Panc1 (cell line): ENCODE measurements at places on chromosomes 1 and 21. TPM values are rescaled to one million over a fixed set of nuclear protein-coding genes. Genes with fewer than 3 reads are reported as not detected.

GRCh38 chr1:204445860-204446412 is 34.3 kb upstream of the PPP1R15B start:
- no peaks in the 10 kb centered on the region for H3K36me3 ChIP-seq
- no peaks in the 10 kb centered on the region for H3K27me3 ChIP-seq
- H3K4me1 ChIP-seq = peaks cover 3% of the 10 kb centered on the region; the same call in 1 of the 2 replicates
- no peak for DNase-seq
- H3K4me3 ChIP-seq = no peak overlapping the region

DNA sequence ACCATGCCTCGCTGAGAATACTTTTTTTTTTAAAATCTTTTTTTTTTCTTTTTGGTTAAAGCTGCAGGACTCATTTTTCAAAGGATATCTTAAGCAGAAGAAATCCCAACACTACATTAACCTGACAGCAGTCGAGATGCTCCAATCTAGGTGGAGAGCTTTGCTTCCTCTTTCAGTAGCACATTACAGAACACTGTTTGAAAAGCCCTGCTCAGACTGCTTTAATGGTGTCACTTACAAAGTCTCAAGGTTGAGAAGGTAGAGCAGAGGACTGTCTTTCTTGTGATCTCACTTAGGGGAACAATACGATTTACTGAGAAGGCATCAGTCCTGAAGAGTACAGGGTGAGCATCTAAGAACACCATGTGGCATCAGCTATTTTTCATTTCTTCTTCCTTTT is 21.0 kb upstream of the CPLANE2 start:
- no peak overlapping the region for H3K4me3 ChIP-seq
- H3K27me3 ChIP-seq = no peaks in the 10 kb centered on the region
- no peak overlapping the region for H3K27ac ChIP-seq
- no peak for DNase-seq
- no peaks in the 10 kb centered on the region for H3K4me1 ChIP-seq

DNA sequence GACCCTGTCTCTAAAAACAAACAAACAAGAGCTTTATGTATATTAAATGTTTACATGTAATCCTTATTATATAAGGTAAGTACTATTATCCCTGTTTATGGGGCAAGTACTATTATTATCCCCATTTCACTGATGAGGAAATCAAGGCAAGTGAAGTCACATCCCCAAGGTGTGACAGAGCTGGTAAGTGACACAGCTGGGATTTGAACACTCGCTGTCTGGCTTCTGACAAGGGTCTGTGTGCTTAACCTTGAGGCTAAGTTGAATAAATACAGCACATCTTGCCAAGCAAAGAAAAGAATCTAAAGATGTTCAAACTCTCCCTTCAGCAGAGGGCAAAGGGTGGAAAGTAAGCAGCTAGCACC is 167.9 kb upstream of the IRF2BP2 start:
- peaks cover 11% of the 10 kb centered on the region for H3K4me1 ChIP-seq
- peak overlapping the region; percentile 37 for H3K27ac ChIP-seq
- H3K4me3 ChIP-seq = no peak overlapping the region
- no peaks in the 10 kb centered on the region for H3K36me3 ChIP-seq

DNA sequence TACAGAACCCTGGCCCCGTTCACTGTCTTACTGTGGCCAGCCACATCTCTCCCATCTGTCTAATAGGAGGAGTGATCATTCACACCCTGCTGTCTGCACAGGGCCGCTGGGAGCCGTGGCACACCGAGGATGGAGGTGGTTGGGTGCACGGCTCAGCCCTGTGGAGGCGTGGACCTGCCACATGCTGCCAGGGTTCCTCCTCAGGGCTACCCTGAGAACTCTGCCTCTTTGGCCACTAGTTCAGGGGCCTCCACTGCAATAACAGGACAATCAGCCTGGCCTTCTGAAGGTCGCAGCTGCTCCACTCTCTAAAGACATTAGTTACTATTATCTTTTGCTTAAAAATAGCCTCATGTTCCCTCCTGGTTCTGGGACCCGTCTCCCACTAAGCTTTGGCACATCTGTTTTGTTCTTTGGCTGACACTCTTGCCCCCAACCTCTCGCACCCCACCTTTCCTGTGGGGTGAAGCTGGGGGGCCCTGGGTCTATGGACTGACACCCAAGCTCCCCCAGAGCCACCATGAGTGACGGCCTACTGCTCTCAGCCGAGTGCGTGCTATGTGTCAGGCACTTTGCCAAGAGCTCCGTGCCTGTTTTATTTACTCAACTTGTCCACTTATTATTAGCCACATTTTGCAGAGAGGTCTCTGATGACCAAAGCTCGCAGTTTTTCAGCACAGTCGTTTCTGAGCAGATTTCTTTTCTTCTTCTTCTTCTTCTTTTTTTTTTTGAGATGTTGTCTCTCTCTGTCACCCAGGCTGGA is 66.3 kb downstream of the ARHGEF10L start:
- H3K27me3 ChIP-seq = no peaks in the 10 kb centered on the region
- no peak overlapping the region for H3K27ac ChIP-seq
- H3K4me1 ChIP-seq = no peaks in the 10 kb centered on the region
- H3K36me3 ChIP-seq = no peaks in the 10 kb centered on the region

GRCh38 chr1:177351361-177352108 is 180.8 kb downstream of the BRINP2 start:
- no peaks in the 10 kb centered on the region for H3K36me3 ChIP-seq
- H3K27me3 ChIP-seq = no peaks in the 10 kb centered on the region
- H3K4me3 ChIP-seq = no peak overlapping the region
- H3K27ac ChIP-seq = no peak overlapping the region
- no peaks in the 10 kb centered on the region for H3K4me1 ChIP-seq
- no peak for DNase-seq

DNA sequence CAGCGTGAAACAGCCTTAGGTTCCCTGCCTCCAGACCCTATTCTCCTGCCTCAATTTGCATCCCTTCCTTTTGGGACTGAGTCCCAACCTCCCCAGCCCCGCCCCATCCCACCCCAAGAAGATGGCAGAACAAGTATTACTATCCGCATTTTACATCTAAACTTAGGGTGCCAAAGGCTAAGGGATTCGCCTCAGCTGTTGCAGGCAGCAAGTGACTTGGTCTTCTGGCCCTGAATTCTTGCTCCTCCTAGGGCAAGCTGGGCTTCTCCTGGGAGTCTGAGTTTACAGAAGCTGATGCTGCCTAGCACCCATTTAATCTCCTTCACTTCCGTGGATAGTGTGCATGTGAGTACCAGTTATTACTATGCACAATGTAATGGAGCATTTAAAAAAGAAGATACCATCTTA is 161.3 kb upstream of the NR5A2 start:
- H3K36me3 ChIP-seq = no peaks in the 10 kb centered on the region
- no peaks in the 10 kb centered on the region for H3K27me3 ChIP-seq
- H3K27ac ChIP-seq = no peak overlapping the region
- no peak overlapping the region for H3K4me3 ChIP-seq
- no peak for DNase-seq
- no peaks in the 10 kb centered on the region for H3K4me1 ChIP-seq

DNA sequence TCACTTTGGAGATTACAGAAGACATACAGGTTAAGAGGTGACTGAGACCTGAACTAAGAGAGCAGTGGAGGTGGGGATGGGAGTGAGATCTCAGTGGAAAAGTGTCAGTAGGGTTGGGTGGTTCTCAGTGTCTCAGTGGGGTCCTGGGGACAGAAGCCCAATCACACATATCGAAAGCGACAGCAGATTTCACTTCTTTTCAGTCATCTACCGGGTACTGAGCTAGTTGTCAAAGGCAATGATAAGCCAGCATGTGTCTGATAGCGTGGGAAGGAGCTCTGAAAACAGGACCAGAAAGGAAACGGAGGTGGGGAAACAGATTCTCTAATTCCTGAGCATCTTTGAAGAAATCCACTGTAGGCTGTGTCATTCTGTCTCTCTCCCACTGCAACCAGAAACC is 59.5 kb downstream of the RHOU start:
- 0 out of 2 replicates have a peak, but pooled peaks cover 4% of the 10 kb centered on the region for H3K27me3 ChIP-seq
- no peak overlapping the region for H3K4me3 ChIP-seq
- no peak for DNase-seq
- H3K27ac ChIP-seq = no peak overlapping the region
- no peaks in the 10 kb centered on the region for H3K36me3 ChIP-seq
- no peaks in the 10 kb centered on the region for H3K4me1 ChIP-seq

- H3K36me3 ChIP-seq = peaks cover 6% of the 10 kb centered on the region
- no peaks in the 10 kb centered on the region for H3K27me3 ChIP-seq
- peaks cover 3% of the 10 kb centered on the region for H3K4me1 ChIP-seq
- no peak overlapping the region for H3K27ac ChIP-seq
These were observed 15.2 kb downstream of the PTTG1IP start for GRCh38 chr21:44858291-44858690.

DNA sequence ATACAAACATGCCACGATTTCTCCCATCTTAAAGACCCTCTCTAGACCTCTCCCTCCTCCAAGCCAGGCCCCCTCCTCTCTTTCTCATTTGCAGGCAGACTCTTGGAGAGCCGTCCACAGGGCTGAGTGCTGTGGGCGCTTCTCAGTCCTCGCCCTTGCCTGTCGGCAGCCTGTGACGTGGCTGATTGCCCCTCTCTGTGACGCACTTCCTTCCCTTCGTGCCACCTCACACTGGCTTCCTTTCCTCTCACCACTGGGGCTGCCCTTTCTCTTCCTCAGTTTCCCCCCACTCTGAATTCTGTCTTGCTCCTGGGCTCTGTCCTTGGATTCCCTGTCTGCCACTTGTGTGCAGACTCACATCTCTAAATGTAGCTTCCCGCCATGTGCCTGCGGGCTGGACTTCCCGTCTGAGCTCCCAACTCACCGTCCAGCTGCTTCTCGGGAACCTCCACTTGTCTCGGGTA is 227.2 kb downstream of the CAMTA1 start:
- DNase-seq = no peak
- H3K36me3 ChIP-seq = no peaks in the 10 kb centered on the region
- no peak overlapping the region for H3K4me3 ChIP-seq
- no peaks in the 10 kb centered on the region for H3K4me1 ChIP-seq
- no peaks in the 10 kb centered on the region for H3K27me3 ChIP-seq
- H3K27ac ChIP-seq = no peak overlapping the region

GRCh38 chr1:24864370-24864777 is 65.7 kb downstream of the RUNX3 start:
- no peaks in the 10 kb centered on the region; the same call in 1 of the 2 replicates for H3K4me1 ChIP-seq
- H3K27me3 ChIP-seq = no peaks in the 10 kb centered on the region
- no peaks in the 10 kb centered on the region for H3K36me3 ChIP-seq
- DNase-seq = no peak
- H3K4me3 ChIP-seq = no peak overlapping the region

DNA sequence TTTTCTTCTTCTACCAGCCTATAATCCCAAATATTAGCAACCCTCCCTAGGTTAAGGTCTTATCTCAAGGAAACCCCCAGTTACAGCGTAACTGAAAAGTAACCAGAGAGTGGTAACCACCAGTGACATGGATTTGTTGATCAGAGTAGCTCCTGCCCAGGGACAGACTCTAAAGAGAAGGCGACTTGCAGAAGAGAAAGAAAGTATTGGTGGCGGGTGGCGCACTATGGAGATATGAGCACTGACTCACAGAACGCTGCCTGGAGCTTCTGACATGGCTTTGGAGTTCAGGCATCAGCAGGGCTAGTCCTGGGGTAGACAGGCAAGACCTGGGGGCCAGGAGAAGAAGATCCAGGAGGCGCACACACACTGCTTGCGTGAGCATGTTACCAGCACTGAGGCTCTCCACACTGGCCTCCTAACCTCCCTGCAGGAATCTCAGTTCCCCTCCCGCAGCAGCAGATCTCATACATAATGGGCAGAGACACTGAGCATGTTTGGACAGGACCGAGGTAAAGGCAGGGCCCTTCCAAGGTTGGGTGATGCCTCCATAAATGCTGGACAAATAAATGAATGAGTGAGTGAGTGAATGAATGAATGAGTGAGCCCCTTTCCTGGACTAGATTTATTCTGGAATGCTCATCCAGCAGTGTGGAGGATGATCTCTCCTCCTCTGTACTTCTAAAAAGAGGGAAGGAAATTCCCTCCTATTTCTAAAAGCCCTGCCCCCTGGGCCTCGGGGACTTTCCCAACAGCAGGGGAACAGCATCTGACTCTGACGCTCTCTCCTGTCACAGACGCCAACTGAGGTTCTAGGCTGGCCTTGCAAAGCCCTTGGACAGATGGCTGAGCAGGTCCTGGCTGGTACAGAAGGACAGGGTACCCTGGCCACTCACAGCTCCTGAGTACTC is 175.5 kb downstream of the CLIC6 start:
- H3K27ac ChIP-seq = no peak overlapping the region
- peaks cover 27% of the 10 kb centered on the region for H3K4me1 ChIP-seq
- DNase-seq = no peak
- no peaks in the 10 kb centered on the region for H3K36me3 ChIP-seq
- no peak overlapping the region for H3K4me3 ChIP-seq

DNA sequence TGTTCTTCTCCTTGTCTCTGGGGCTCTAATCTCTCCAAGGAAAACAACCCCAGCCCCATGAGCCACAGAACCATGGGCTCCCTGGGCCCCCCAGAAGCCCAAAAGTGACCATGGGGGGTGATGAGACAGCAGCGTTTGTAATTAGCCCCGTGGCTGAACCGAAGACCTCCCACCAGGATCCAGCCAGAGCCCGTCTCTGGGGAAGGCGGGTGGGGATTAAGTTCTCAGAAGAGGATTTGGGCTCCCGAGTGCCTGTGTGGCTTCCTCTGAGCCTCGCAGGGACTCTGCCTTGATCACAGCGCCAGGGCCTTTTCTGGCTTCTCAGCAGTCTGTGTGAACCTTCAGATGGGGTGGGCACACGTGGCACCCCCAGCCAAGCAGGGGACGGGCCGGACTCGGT is 77.0 kb downstream of the ALPL start:
- peaks cover 11% of the 10 kb centered on the region for H3K4me1 ChIP-seq
- no peaks in the 10 kb centered on the region for H3K36me3 ChIP-seq
- H3K4me3 ChIP-seq = no peak overlapping the region

GRCh38 chr1:39204441-39205081 is at the start of gene MACF1:
TSS of gene MACF1 (plus strand) at chr1:39204695. CDS start at chr1:39205023, 328 bp downstream.
- H3K27ac ChIP-seq = peak within 1 kb of the TSS; percentile 82
- H3K36me3 ChIP-seq = no peaks in the 10 kb centered on the region
- peaks cover 25% of the 10 kb centered on the region for H3K4me1 ChIP-seq
- peak within 1 kb of the TSS; percentile 46 for H3K4me3 ChIP-seq
- no peaks in the 10 kb centered on the region for H3K27me3 ChIP-seq
- DNase-seq = no peak

- H3K27me3 ChIP-seq = no peaks in the 10 kb centered on the region
- H3K4me1 ChIP-seq = no peaks in the 10 kb centered on the region
- H3K27ac ChIP-seq = no peak overlapping the region
- no peak for DNase-seq
These were observed 12.6 kb upstream of the RCSD1 start for GRCh38 chr1:167617153-167618147.

The TMEM82 gene
- total RNA-seq = not detected

The CHD5 gene
- total RNA-seq = 62.9 TPM

The RHOC gene
- total RNA-seq = 197 TPM

The EXTL1 gene
- total RNA-seq = 0.10 TPM

The MDM4 gene
- total RNA-seq = 42.1 TPM

The HHIPL2 gene
- 14.7 TPM for total RNA-seq

The NBPF10 gene
- 2.8 TPM for total RNA-seq

The MNDA gene
- not detected for total RNA-seq

The KRTAP13-2 gene
- not detected for total RNA-seq

The TESK2 gene
- 3.3 TPM for total RNA-seq

The TMEM9 gene
- total RNA-seq = 50.2 TPM
